ENCODE measurements at places on chromosomes 5 and 9.
A peak's percentile ranks its signal among the peaks of the same experiment; 100 is the strongest.

- DNase-seq: no peak
Observed at GRCh38 chr9:83403527-83404238, 134.5 kb downstream of the FRMD3 start.

GRCh38 chr5:142235870-142236672, 88.8 kb downstream of the SPRY4 start:
- DNase-seq: no peak

DNA sequence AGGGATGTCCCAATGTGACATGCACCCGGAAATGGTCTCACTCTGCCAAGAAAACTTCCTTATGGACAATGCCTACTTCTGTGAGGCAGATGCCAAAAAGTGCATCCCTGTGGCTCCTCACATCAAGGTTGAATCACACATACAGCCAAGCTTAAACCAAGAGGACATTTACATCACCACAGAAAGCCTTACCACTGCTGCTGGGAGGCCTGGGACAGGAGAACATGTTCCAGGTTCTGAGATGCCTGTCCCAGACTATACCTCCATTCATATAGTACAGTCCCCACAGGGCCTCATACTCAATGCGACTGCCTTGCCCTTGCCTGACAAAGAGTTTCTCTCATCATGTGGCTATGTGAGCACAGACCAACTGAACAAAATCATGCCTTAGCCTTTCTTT, 37.6 kb upstream of the CCDC152 start:
- no peak for DNase-seq

GRCh38 chr5:7881091-7881490, 12.1 kb downstream of the MTRR start:
- no peak for DNase-seq

DNA sequence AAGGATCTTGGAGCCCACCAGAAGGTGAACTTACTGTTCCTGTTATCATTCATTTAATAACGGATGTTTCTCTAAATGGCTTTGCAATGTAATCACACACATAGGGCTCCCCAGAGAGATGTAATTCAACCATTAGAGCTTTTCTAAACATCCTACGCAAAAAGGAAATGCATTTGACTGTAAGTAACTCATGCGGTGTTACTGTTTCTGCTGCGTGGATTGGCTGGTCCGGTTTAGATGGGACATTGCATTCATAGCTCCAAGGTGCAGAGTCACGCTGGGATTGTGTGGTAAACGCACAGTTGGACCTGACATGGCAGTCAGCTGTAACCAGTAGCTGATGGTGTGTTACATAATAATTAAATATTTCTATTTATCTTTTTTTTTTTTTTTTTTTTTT, 185.5 kb upstream of the OTULINL start:
- DNase-seq: no peak

- DNase-seq: no peak
Observed at GRCh38 chr5:124124711-124125229, 612.8 kb downstream of the CSNK1G3 start.

DNA sequence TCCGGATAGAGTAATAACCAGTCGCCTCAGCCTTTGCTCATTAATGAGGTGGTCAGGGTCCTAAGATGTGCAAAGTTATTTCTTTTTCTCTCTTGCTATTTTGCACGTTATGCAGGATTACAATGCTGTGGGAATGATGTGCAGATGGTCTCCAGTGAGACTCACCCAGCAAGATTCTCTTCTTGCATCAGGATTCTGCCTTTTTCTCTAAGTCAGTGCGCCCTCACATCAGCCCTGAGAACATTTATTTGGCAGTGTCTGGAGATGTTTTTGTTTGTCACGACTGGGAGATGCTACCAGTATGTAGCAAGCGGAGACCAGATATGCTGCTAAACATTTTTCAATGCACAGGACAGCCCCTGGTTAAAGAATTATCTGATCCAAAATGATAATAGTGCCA, 280.3 kb upstream of the WWC1 start:
- no peak for DNase-seq

DNA sequence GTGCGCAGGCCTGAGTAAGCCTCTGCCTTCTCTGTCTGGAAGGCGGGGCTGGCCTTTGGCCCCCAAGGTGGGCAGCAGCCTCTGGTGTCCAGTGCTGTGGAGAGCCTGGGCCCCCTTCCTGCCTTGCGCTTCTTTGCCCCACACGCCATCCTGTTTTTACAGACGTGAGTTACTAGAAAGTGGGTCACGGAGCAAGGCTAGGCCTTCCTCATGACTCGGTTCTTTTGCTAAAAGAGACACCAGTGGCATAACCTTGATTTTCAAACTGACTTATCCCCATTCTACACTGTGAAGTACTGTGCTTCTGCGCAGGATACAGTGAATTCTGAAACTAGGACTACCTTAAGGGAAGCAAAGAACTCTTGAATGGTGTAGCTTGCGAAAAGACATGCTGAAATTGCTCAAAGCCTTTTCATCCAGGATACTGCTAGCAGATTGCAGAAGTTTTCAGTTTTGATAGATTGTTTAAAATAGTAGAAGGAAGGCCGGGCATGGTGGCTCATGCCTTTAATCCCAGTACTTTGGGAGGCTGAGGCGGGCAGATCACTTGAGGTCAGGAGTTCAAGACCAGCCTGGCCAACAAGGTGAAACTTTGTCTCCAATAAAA, 7.2 kb downstream of the ROPN1L start:
- DNase-seq: no peak

GRCh38 chr5:176820937-176821336, 10.6 kb downstream of the UNC5A start:
- no peak for DNase-seq

DNA sequence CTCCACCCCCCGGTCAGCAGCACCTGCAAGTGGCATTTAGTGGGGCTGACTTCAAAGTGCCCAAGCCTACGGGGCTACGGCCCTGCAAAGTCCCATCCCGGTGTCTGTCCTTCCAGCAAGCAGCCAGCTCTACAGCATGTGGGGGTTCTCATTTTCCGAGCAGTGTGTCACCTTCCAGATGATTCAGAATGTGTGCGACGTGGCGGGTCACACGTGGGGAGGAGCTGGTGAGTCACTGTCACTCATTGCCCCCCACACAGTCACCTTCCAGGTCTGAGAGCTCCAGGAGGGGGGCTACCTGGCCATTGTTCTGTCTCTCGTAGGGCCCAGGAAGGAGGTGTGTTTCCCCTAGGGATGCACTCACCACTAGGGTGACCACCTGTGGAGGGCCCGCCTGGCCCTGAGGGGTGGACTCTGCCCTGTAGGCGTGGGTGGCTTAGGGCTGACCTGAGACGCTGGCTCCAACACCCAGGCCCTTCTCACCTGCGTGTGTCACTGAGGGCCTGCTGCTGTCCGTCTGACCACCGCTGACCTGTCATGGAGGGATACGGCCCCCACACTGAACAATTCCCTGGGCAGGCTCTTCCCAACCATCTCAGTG, 70.2 kb downstream of the SEMA4D start:
- DNase-seq: peak; percentile 81

Measured in H54 (cell line).